ENCODE measurements at places on chromosomes 6 and 20. TPM values are rescaled to one million over a fixed set of nuclear protein-coding genes. Genes with fewer than 3 reads are reported as not detected.

SLC13A3 gene
- 0.10 TPM for total RNA-seq

- DNase-seq: no peak
- H3K4me3 ChIP-seq: peak overlapping the region; percentile 97
- peaks cover 18% of the 10 kb centered on the region for H3K4me1 ChIP-seq
- no peaks in the 10 kb centered on the region for H3K36me3 ChIP-seq
- no peak overlapping the region for H3K27ac ChIP-seq
Observed at GRCh38 chr6:166862978-166863530, 93.3 kb downstream of the RNASET2 start.

CDH26 gene
- 0.37 TPM for total RNA-seq

GRCh38 chr6:56714273-56714672 lies 71.6 kb upstream of the DST start:
- peaks cover 4% of the 10 kb centered on the region for H3K4me1 ChIP-seq
- H3K27me3 ChIP-seq: peaks cover 5% of the 10 kb centered on the region
- no peak for DNase-seq
- H3K27ac ChIP-seq: no peak overlapping the region
- no peaks in the 10 kb centered on the region for H3K36me3 ChIP-seq

DNA sequence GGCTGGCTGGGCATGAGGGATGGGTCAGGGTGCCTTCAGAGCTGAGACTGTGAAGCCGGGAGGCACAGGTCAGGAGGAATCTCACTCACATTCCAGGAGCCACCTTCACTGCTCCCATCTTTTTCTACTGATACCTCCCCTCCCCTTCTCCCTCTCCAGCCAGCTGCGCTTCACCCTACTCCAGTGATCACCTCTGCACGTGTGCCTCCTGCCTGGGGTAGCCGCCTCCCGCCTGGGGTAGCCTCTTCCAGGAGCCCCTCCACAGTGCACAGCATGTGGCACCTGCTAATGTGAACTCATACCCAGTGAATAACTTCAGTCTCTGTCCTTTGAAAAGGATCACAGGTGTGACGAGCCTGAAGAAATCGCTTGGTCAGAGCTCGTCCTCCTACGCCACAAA lies 232.6 kb downstream of the TMEM242 start:
- peaks cover 32% of the 10 kb centered on the region for H3K4me1 ChIP-seq
- H3K36me3 ChIP-seq: peaks cover 8% of the 10 kb centered on the region
- no peak overlapping the region for H3K4me3 ChIP-seq
- DNase-seq: no peak
- no peaks in the 10 kb centered on the region for H3K27me3 ChIP-seq
- H3K27ac ChIP-seq: no peak overlapping the region

CDC5L gene
- total RNA-seq: 17.8 TPM

STMND1 gene
- total RNA-seq: not detected

GRCh38 chr6:87905101-87905641 lies 142.5 kb upstream of the SPACA1 start:
- no peaks in the 10 kb centered on the region for H3K27me3 ChIP-seq
- H3K4me1 ChIP-seq: peaks cover 17% of the 10 kb centered on the region
- no peak overlapping the region for H3K4me3 ChIP-seq
- DNase-seq: no peak

DNA sequence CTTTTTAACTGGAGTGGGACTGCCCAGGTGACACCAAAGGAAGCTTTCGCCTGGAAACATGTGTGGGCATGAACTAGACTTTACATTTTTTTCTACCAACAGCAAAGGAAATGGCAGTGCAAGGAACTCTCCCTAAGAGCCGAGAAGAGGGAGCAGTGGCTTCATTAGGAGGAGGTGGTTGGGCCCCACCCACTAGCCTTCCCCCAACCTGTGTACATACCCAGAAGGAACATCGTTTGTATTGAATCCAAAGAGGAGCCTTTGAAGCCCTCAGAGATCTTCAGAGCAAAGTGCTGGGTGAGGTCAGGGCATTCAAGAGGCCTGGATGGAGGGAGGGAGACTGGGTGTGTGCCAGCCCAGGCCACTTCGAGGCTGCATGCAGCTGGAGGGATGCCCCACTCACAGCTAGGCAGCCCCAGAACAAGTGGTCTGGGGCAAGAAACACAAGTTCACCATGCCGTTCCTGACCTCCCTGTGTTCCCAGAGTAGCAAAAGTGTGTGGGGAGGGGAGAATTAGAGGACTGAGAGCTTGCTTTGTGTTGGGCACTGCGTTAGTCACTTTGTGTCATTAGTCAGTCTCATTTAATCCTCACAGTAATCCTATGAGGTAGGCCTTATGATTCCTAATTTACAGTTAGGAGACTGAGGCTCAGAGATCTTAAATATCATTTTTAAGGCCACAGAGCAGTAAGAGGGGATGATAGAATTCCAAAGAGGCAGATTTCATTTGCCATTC lies 191.6 kb upstream of the SUPT3H start:
- peaks cover 22% of the 10 kb centered on the region for H3K4me1 ChIP-seq
- H3K4me3 ChIP-seq: no peak overlapping the region
- no peak for DNase-seq
- peaks cover 8% of the 10 kb centered on the region for H3K36me3 ChIP-seq

- no peak overlapping the region for H3K4me3 ChIP-seq
- no peak for DNase-seq
- no peak overlapping the region for H3K27ac ChIP-seq
- no peaks in the 10 kb centered on the region for H3K27me3 ChIP-seq
- H3K36me3 ChIP-seq: no peaks in the 10 kb centered on the region
Observed at GRCh38 chr6:115796061-115796460, 264.6 kb downstream of the FRK start.
